ENCODE measurements at places on chromosomes 1 and 21.

- no peak for DNase-seq
Measured at GRCh38 chr1:189769448-189769847, 708.2 kb downstream of the BRINP3 start.

- peak; percentile 9 for DNase-seq
Measured at GRCh38 chr1:78676347-78676982, 26.8 kb downstream of the IFI44 start.

DNA sequence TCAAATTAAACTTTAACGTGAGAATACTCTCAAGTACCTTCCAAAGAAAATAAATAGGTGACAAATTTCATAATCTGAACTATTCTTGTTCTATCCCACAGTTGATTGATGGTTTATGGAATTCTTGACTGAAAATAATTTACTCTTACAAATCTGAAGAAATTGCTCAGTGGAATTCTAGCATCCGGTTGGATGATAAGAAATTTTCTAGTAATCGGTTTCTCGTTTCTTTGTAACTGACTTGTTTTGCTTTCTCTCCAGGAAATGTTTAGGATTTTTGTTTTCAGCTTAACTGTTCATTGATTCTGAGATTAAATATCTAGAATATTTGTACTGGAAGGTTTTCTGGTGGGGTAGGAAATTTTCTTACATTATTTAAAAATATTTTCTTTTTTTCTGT lies 558.9 kb upstream of the ADAMTS5 start:
- no peak for DNase-seq

DNA sequence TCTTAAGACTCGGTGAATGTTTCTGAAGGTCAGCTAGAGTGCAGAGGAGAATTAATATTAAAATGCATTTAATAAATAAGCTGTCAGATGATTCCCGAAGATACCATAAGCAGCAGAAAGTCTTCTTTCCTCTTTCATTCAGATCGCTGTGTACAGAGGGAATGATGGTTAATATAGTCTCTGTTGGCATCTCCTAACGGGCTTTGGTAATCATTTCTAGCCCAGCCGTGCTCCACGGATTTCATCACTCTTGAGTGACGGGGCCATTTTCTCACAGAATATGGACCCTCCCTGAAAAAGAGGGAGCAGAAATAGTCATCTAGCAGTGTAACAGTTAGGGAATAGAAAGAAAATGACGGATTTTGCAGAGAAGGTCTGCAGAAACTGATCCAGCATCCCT lies 103.1 kb downstream of the ST6GALNAC3 start:
- DNase-seq: no peak

- DNase-seq: no peak
Measured at GRCh38 chr1:24391882-24392603, 21.5 kb downstream of the STPG1 start.

- no peak for DNase-seq
Measured at GRCh38 chr1:65284229-65284628, 25.1 kb upstream of the DNAJC6 start.

DNA sequence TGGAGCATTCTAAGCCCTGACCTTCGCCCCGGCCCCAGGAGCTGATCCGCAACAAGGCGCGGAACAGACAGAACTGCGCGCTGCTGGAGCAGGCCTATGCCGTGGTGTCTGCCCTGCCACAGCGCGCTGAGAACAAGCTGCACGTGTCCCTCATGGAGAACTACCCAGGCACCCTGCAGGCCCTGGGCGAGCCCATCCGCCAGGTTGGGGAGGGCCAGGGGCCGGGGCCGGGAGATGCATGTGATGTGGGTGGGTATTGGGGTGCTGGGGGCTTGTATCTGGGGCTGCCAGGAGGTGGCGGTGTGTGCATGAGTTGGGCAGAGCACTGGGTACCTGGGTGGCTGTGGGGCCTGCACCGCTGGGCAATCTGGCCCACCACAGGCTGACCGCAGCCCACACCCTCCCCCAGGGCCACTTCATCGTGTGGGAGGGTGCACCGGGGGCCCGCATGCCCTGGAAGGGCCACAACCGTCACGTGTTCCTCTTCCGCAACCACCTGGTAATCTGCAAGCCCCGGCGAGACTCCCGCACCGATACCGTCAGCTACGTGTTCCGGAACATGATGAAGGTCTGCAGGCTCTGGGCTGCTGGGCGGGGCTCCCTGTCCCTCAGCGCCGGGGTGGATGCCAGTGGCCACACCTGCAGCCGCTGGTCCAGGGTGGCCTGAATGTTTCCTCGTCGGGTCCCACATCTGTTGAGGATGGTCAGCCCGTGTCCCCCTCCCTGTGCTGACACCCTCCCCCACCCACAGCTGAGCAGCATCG lies 65.8 kb downstream of the TRIM11 start:
- no peak for DNase-seq

- DNase-seq: no peak
Measured at GRCh38 chr21:32572574-32573420, 12.5 kb downstream of the TCP10L start.

DNA sequence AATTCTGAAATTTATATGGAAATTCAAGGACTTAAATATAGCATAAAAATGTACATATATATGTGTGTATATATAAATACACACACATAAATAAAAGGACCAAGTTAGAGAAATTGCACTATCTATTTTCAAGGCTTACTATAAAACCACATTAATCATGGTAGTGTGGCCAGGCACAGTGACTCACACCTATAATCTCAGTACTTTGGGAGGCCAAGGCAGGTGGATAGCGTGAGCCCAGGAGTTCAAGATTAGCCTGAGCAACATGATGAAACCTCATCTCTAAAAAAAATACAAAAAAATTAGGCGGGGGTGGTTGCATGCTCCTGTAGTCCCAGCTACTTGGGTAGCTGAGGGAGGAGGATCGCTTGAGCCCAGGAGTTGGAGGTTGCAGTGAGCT lies 171.4 kb upstream of the GORAB start:
- DNase-seq: no peak

DNA sequence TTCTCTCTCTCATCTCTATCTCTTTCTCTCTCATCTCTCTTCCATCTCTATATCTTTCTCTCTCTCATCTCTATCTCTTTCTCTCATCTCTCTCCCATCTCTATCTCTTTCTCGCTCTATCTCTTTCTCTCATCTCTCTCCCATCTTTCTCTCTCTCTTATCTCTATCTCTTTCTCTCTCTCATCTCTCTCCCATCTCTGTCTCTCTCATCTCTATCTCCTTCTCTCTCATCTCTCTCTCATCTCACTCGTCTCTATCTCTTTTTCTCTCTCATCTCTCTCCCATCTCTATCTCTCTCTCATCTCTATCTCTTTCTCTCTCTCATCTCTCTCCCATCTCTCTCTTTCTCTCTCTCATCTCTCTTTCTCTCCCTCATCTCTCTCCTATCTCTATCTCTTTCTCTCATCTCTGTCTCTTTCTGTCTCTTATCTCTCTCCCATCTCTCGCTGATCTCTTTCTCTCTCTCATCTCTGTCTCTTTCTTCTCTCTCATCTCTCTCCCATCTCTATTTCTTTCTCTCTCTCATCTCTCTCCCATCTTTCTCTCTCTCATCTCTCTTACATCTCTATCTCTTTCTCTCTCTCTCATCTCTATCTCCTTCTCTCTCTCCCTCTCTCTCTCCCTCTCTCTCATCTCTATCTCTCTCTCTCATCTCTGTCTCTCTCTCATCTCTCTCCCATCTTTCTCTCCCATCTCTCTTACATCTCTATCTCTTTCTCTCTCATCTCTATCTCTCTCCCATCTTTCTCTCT lies 388.7 kb downstream of the NPHP4 start:
- DNase-seq: no peak

DNA sequence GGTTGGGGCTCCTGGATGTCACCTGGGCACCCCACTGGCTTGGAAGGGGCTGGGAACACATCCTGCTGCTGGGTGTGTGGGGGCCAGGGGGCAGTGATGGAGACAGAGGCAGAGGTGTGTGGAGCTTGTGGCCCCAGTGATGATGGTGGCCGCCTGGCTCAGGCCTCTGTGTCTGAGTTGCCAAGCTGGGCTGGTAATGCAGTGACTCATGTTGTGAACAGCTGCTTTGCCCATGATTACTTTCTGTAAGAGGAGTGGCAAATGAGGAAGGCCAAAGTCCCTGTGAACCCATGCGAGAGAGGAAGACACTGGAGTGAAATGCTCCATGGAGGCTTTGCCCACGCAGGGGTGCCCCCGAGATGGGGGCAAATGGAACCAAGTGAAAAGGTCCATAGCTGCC lies 86.8 kb downstream of the KCNJ6 start:
- no peak for DNase-seq

- no peak for DNase-seq
Measured at GRCh38 chr1:170134521-170134920, 11.2 kb upstream of the NTMT2 start.

GRCh38 chr1:164780863-164781262 lies 221.9 kb downstream of the PBX1 start:
- no peak for DNase-seq

- no peak for DNase-seq
Measured at GRCh38 chr1:21742578-21742977, 40.4 kb downstream of the USP48 start.

GRCh38 chr1:246798606-246799496 lies 74.6 kb downstream of the SCCPDH start:
- no peak for DNase-seq

DNA sequence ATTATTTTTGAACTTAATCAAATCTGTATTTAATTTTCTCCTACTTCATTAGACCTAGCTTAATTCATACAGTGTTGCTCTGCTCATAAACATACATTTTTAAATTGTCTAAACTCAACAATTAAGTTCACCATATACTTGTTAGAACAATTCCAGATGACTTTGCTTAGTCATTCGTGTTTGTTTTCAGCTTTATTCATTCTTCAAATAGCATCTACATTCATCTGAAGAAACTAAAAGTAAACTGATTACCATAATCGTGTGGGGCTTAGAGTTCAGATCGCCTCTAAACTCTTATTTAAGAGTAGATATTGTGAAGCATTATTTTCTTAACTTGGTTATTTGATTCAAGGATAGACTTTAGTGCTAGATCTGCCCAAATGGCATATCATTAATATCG lies 34.4 kb downstream of the KLHL20 start:
- no peak for DNase-seq

- DNase-seq: no peak
Measured at GRCh38 chr1:208272713-208273112, 28.5 kb upstream of the PLXNA2 start.

DNA sequence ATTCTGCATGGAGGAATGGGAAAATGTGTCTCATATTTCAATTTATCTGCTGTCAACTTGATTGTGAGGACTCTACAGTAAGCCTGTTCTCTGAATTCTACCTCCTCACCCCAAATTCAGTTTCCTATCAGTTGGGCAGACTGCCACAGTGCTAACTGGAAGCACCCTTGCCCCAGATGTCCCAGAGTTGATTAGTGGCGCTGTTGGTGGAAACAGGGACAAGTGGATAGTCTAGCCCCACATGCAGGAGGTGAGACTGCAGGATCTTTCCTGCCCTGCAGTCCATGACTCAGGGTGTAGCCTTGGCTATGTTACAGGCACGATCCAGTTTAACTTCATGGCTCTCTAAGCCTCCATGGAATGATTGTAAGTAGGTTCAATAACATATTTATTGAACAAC lies 22.1 kb downstream of the ADAM30 start:
- DNase-seq: no peak

DNA sequence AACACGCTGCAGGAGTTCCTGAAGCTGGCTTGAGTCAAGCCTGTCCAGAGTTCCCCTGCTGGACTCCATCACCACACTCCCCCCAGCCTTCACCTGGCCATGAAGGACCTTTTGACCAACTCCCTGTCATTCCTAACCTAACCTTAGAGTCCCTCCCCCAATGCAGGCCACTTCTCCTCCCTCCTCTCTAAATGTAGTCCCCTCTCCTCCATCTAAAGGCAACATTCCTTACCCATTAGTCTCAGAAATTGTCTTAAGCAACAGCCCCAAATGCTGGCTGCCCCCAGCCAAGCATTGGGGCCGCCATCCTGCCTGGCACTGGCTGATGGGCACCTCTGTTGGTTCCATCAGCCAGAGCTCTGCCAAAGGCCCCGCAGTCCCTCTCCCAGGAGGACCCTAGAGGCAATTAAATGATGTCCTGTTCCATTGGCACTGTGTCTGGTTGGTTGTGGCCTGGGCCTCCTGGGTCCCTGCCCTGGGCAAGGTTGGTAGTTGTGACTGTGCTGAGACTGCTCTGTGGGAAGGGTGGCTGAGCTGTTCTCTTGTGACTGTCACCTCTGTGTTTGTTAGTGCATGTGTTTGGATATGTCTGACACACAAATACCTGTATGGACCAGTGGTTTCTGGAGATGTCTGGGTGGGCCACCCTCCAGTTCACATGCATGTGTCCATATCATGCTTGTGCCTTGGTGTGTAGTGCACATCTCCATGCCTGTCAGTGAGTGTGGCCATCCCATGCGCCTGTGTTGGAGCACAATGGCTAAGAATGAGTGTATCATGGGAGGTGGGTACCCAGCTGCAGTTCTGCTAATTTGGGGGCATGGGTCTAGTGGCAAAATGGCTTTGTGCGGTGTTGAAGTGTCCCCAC lies 1.4 kb downstream of the SH3BGRL3 start:
- DNase-seq: no peak

DNA sequence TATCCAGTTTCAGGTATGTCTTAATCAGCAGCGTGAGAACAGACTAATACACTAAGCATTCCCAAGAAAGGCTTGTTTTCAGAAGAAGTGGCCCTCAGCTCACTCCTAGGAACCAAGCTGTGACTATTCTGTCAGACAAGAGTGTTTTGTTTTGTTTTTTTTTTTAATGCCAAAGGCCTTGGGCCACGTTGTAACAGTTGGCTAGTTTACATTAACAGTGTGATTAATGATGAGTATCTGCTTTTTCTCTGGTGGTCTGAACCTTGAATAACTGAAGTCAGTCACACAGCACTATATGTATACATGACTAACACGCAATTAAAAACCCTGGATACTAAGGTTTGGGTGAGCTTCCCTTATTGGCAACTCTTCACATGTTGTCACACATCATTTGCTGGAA lies 21.9 kb downstream of the DPYD start:
- DNase-seq: no peak

- DNase-seq: no peak
Measured at GRCh38 chr1:52436817-52437216, 32.4 kb downstream of the PRPF38A start.

- DNase-seq: no peak
Measured at GRCh38 chr1:26134466-26134865, 22.8 kb downstream of the PDIK1L start.

DNA sequence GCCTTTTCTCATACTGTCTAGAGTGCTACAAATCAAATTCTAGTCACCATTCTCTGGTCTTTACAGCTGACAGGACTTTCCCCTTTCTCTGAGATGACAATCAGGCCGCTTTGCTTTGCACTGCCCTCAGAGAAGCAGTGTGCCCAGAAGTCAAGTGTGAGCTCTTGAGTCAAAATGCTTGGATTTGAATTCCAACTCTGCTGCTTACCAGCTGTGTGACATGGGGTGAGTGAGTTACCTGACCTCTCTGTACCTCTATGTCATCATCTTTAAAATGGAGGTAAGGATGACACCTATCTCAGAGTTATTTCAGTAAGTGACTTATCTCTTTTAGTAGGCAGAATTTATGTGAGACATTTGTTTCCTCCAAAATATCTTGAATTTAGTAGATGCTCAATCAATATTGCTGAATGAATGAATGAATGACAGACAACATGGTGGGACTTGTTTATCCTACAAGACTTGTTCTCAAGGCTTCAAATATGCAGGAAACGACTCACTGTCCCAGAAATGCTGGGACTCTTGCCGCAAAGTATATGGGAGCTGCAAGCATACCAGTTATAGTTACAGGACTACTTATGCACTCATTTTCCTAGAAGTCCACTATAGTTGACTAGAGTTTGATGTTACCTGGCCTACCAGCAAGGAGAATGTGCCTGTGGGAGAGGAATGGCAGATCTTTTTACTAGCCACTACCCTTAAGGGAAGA lies 38.1 kb upstream of the A3GALT2 start:
- no peak for DNase-seq

- DNase-seq: no peak
Measured at GRCh38 chr1:22835636-22836319, 125.1 kb downstream of the EPHB2 start.

GRCh38 chr21:38751379-38752050 lies 54.2 kb upstream of the ETS2 start:
- DNase-seq: no peak

Data from GM19239 (cell line).